ENCODE measurements at places on chromosomes 5 and 9.

- no peak for DNase-seq
Observed at GRCh38 chr9:32423371-32423770, 38.9 kb downstream of the ACO1 start.

DNA sequence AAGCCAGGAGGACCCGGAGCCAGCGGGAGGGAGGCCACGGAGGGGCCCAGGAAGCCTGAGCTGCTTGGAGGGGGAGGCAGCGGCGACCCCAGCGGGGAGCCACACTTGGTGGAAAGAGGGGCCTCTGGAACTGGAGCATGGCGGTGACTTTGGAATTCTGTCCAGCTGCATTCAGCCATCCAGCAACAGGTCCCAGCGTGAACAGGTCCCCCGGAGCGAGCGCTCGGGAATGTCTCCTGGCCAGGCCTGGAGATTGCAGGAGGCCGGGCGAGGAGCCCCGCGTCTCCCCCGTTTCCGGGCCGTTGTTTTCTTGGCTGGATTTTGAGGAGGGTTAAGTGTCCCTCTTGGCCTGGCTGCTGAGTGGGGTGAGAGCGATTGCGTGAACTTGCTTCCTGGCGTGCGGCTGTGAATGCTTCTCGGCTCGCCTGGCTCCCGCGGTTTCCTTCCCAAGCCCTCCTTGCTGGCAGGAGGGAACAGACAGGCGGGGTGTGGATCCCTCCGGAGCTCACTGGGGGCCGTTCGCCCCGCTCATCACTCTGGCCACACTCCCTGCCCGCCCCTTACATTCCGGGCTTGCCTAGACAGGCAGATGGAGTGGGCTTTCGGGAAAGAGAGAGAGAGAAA is 125.3 kb upstream of the IRX4 start:
- DNase-seq: no peak

- no peak for DNase-seq
Observed at GRCh38 chr5:81534441-81534840, 140.5 kb upstream of the ACOT12 start.

- DNase-seq: no peak
Observed at GRCh38 chr9:89243296-89244061, 64.9 kb upstream of the SHC3 start.

DNA sequence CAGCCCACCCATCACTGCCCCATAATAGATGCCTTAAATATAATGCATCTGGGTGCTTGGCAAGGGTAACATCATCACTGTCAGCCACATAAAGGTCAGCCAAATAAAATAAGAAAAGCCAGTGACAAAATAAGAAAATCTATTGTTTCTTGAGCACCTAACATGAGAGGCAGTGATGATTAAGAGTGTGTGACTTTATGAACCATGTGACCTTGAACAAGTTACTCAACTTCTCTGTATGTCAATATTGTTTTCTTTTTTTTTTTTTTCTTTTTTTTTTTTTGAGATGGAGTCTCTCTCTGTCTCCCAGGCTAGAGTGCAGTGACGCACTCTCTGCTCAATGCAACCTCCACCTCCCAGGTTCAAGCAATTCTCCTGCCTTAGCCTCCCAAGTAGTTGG is 98.7 kb downstream of the CDK5RAP2 start:
- DNase-seq: no peak

DNA sequence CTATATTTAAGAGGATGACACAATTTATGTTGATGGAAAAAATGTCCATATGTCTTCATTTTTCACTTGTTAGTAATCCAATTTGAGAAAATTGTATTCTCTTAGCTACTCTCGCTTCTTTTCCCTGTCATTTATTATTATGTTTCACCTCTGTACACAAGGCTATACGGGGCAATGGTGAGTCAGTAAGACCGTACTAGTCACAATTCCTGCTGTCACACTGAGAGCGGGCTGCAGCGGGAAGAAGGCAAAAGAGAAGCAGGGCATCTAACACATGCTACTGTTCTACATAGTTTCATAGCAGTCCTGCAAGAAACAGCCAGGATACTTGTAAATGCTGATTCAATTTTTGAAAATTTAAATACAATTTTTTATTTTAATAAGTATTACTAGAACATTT is 23.3 kb upstream of the PRDM9 start:
- no peak for DNase-seq

Measured in hippocampal formation (tissue), 2 donors.